ENCODE measurements at places on chromosomes 7 and 10.

- no peak for DNase-seq
Measured at GRCh38 chr7:12074889-12075288, 136.2 kb upstream of the TMEM106B start.

DNA sequence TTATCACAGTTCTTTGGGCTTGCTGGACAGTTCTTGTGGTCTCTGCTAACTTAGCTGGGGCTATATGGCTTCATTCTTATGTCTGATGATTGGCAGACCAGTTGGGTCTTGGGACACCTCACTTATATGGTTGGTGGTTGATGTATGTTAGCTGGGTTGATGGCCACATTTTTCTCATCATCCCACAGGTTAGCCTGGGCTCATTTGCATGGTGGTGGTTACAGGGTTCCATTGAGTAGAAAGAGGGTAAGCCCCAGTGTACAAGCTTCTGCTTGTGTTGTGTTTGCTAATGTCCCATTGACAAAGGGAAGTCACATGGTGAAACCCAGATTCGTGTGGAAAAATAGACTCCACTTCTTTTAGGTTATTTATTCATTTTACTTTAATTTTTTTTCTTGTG lies 40.6 kb downstream of the TMEM60 start:
- no peak for DNase-seq

- DNase-seq = no peak
Measured at GRCh38 chr7:47685151-47685550, 103.2 kb upstream of the TNS3 start.

DNA sequence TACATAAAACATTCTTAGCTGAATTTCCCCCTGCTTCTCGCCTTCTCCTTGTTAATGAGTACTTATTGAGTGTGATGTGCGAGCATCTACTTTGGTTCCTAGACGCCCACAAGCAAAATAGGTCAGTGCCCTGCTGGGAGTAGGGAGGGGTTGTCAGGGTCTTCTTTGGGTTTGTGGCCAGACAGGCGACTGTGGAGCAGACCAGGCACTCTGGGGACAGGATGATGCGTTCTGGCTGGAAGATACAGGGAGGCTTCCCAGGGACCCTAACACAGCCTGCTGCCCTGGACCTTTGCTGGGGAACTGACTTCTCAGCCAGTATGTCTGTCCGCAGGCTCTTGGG lies 227.2 kb downstream of the CUX1 start:
- DNase-seq = no peak

DNA sequence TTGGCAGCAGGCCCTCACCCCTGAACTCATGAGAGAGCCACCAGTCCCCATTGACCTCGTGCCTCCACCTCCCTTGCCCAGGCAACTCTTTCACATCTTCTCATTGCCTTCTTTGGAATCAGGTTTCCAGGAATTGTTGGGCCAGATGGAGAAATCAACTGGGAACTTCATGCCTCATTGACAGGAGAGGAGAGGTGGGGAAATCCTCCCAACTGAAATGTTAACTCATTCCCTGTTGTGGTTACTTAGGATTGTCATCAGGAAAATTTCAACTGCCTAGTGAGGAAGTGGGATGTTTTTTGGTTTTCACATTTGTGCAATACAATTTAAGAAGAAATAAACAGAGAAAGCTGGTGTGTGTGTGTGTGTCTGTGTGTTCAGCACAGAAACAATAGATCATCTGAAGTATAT lies 106.6 kb upstream of the INHBA start:
- DNase-seq = no peak

DNA sequence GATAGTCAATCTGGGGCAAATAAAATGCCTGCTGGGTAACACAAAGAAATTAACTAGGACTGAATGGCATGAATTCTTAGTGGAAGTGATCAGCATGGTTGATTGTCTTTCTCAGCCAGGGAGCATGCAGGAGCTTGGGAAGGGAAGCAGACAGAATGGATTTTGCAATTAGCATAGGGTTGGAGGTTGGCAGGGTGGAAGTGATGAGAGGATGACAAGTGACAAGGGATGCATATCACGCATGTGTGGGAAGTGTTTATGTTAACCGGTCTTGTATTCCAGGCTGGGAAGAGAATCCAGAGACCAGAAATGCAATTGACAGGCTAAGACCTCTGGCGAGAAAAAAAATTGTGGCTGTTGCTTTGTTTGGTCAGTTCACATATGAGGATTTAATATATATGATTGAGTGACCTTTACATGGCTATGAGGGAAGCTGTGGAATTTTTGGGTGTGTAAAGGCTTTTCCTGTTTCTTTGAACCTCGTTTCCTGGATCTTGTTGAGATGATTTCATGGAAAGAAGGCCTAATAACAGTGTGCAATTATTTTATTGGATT lies 8.3 kb downstream of the MDFIC start:
- DNase-seq = no peak

DNA sequence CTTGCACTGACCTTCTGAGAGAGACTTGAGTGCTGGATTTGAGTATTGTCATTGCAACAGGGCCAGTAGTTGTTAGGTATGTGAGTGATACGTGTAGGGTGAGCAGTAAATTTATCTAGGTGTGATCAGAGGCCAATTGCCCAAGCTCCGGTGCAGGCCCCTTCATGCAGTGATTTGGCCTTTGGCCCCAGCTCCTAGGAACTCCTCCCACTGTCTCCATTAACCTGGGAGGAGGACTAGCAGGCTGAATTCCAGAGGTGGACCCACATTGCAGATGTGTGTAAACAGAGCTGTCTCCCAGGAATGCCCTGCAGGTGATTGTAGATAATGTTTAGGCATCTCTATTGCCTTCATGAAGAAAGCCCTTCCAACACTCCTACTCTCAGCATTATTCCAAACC lies 19.5 kb downstream of the TCF7L2 start:
- no peak for DNase-seq

DNA sequence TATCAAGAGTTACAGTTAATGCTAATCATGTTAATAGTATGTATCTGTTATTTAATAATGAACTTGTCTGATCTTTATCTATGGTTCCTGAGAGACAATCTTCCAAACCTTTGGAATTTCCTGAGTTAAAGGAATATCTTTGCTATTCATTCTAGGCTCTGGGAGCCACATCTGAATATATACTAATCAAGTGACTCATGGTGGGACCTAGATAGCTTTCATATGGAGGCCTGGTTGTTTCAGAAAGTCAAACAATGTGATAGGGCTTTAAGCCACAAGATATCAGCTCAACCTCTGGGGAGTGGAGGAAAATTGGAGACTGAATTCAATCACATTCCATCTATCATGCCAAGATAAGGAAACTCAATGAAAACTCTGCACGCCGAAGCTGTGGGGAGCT lies 746.4 kb downstream of the TNS3 start:
- DNase-seq = no peak

DNA sequence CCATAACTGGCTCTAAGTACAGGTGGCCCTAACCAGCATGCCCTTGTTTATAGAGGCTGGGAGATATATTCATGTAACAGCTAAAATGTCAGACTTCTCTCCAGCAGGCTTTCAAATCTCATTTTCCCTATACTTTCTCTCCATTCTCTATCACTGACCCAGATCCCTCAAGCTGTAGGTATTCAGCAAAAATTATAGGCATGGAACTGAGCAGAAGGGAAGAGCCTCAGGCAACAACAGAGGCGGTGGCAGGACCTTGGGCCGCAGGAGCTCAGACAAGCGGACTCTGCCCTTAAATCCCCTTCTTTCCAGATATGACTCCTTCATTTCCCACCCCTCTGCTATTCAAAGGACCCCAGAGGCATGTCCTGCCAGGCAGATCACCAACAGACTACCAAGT lies 417.4 kb downstream of the PLXNA4 start:
- DNase-seq = no peak

DNA sequence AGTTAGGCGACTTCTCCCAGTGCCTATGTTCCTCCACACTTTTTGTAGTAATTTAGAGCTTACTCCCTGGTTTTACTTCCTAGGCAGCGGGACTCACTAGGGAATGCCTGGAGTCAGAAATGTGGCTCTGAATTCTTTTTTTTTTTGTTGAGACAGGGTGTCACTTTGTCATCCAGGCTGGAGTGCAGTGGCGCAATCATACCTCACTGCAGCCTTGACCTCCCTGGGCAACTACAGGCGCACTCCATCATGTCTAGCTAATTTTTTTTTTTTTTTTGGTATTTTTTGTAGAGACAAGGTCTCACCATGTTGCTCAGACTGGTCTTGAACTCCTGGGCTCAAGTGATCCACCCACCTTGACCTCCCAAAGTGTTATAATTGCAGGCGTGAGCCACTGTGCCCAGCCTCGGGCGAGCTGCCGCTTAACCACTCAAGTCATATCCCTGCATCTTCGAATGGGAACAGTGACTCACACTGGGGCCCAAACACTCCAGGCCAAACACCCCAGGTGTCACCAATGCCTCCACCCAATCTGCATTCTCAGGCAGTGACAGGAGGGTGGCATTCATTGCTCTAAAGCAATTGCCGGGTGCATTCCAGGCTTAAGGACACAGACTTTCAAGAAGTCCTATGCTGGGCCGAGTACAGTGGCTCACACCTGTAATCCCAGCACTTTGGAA lies 19.6 kb downstream of the RGS10 start:
- DNase-seq = no peak

DNA sequence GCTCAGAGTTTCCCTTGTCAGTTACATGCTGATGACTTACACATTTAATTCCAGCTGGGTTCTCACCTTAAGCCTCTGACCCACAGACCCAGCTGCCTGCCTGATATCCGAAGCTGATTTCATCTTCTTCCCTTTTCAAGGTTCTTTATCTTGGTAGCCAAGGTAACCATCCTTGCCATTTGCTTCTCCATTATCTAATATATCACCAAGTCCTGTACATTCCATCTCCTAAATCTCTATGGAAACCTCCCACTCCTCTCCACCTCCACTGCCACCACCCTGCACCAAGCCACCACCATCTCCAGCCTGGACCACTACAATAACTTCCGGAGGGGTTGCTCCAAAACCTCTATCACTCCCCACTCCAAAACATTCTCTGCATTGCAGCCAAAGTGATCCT lies 19.9 kb downstream of the SCRN1 start:
- DNase-seq = no peak

DNA sequence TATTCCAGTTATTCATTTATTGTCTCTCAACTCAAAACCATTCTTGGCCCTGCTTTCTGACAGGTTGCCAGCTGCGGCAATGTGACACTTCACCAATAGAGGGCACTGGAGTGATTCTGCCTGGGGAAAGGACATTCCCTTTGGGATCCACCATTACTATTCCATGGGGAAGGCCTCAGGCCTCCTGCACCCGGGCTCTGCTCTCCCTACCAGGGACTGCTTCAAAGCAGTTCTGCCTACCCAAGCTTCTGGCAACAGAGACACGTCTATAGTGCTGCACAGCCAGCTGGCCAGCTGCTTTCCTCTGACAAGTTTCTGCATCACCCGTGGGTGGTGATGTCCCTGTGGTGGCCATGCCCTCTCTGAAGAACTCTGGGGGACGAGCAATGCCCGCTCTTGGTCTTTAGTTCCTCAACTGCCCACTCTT lies 163.8 kb downstream of the ELMO1 start:
- peak; percentile 6 for DNase-seq

DNA sequence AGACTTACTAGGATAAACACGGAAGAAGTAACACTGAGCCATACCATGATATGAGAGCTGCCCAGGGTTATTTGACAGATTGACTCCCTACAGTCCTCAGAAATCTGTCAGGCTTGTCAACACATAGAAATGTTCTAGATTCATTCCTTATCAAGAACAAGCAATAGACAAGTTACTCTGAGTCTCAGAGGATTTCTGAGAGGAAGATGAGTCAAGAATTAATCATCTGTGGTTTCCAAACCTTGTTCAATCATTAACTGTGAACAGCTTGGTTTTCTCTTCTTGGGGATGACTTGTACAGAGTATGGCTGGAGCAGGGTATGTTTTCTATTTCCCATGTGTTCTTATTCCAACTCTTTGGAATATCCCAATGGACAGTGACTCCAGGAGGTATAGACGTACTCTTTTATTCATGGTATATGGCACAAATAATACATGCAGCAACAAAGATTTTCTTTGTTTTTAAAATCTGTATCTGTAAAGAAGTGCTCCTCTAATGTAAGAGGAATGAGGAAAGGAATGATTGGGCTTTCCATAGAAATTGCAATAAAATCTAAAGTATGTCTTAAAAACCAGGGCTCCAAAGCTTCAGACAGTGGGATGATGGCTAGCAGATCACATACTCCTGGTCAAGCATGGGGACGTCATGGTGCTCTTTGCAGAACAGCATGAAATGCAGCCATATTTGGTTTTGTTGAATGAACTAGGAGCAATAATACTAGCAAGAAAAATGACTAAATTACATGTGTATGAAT lies 11.9 kb upstream of the SFR1 start:
- no peak for DNase-seq

GRCh38 chr7:119254742-119255141 lies 1018.2 kb upstream of the KCND2 start:
- DNase-seq = no peak
